ENCODE measurements at places on chromosomes 1 and 21.
A peak's percentile ranks its signal among the peaks of the same experiment; 100 is the strongest.

DNA sequence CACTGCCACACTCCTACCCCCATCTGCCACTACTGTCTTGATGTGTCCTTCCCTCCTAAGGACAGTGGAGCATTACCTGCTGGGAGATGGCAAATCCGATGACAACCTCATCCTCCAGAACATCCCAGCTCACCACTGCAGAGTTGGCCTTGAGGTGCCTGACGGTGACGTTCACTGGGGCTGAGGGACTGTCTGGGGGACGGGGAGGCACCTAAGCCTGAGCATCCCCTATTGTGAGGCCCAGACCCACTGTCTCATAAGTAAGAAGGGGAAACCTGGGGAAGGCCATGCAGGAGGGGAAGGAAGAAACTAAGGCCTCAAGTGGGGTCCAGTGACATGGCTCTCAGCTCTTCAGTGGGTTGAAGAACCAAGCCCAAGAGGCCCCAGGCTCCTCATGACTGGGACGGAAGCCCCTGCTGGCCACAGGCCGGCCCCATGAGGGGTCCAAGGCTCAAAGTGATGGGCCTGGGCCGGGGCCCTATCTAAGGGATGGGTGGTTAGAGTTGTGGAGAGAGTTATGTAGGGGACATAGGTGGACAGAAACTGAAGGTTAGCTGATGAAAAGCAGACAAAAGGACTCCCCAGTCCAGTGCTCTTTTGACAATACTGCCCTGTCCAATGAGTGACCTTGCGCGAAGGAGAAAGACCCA lies 1.8 kb downstream of the FNDC5 start:
- DNase-seq, result no peak

- no peak for DNase-seq
These were observed 57.5 kb downstream of the GLIS1 start for GRCh38 chr1:53681351-53681976.

- no peak for DNase-seq
These were observed 29.3 kb upstream of the ERO1B start for GRCh38 chr1:236311040-236311439.

DNA sequence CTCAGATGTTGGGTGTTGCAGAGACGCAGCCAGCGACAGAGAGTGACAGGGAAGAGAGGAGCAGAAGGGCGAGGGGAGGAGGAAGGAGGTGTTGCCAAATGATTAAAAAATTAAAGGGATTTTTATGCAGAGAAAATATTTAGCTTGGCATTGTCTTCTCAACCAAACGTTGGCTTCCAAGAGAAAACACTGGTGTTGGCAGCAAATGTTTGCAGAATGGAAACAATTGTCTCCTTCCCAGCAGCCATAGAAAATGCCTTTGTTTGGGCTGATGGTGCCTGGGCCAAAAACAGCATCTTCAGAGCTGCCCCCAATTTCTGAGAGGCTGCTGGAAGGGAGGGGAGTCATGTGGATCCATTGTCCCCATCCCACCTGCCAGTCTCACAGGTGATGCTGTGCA lies 29.7 kb upstream of the GRIK3 start:
- no peak for DNase-seq

DNA sequence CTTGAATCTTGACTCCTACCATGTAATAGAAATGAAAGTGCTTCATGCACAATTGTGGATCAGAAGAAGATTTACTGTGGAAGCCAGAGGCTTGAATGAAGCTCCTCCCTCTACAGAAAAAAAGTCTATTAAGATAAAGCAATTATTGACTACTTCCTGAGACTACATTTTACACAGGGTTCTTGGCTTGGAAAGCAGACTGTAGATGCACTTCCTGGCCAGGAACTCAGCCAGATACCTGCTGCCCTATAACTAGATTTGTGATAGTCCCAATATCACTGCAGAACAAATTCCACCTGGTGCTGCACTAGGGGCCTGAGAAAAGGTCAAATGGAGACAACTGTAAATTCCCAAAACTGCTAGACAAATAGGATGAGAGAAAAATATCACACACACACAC lies 96.8 kb upstream of the GUCA2B start:
- DNase-seq, result no peak

DNA sequence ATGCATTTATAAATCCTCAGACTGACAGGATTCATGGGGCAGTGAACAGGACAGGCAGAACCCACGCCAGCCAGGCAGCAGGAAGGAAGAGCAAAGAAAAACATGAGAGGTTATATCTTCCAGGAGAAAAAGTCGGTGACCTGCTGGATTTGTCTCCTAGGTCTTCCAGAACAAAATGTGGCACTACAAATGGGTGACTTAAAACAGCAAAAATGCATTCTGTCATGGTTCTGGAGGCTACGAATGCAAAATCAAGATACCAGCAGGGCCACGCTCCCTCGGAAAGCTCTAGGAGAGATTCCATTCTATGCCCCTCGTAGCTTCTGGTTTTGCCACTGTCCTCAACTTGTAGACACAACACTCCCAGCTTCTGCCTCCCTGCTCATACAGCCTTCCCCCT lies 63.4 kb downstream of the PSMG1 start:
- no peak for DNase-seq

DNA sequence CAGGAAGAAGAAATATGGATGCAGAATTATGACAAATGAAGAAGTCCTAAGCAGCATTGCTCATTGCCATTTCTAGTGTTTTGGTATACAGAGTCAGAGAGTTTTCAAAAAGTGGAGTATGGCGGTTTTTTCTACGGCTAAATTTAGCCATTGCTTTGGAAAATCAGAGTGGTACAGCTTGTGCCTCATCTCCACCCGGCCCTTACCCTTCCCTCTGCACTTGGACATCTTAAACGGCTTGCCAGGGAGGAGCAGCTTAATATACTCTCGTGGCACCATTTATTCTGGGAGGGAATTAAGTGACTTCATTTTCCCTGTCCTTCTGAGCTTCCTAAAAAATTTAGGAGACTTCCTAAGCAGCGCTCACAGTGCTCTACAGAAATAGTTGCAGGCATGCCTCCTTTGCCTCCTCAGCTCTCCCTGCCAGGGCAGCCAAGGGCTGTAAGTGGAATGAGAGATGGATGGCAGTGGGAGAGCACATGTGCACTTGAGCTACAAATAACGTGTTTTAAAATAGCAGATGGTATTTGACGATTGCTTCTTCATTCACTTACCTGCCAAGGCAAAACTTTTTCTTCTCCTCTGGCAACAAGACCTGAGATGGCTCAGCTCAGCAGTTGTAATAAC lies 51.5 kb upstream of the VAMP3 start:
- no peak for DNase-seq

DNA sequence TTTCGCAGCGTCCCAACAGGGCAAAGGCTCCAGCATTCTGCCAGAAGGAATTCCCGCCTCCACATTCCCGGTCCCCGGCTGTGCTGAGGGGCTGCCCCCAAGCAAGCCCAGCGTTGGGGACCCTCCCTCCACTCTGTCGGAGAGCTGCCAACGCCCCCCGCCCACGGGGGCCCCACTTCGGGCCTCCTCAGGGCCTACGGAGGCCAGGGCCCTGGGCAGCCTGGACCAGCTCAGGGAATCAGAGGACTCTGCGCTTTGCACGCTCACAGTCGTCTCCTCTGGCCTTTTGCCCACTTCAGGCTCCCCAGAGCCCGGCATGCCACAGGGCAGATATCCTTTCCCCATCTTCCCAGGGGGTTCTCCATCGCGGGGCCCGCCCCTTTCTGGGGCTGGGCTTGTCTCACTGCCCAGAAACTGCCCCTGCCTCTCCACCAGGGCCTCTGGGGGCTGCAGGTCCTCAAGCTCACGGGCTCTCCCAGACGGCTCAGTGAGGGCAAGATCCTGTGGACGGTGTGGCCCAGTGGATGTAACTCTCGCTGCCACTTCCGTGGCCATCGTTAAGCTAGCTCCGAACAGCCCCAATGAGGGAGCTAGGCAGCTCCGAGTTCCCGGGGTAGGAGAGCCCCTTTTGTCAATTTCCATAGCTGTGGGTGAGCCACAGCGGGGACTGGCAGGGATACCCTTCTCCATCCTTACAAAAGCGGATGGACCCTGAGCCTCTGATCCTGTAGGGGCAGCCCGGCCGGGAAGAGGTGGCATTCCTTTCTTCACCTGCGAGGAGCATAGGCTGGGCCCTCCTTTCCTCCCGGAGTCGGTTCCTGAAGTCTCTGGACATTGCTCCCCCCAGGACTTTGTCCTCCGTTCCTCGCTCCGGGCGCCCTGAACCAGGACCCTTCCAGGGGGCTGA lies 2.8 kb downstream of the ITPKB start:
- peak; percentile 68 for DNase-seq

DNA sequence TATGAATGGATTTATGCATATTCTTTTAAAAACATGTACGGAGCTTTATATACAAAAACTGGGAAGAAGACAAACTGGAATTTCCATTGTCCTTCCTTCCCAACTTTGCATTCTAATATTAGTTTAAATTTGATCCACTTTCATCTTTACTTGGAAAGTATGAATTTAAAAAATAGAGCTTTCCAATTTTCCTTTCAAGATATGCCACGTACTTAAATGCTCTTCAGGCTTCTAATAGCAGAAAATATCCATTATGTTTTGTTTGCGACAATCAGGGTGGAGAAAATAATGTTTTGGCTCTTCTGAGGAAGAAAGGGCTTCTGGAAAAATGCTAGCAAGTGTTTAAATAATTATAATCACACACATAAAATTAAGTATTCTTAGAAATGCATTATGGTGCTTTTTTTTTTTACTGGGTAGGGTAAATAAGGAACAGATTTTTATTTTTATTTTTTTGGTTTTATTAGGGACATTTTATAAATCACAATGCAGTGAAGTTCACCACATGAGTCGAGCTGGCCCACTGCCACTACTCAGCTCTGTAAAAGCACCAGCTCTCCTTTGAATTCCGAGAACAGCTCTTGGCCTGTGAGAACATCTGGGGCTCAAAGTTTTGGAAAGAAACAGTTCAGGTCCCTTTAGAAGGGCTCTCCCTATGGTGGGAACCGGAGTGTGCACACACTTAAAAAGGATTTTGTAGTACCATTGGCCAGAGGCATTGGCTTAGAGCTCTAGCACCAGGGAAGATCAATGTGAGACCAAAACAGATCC lies 287.4 kb upstream of the LYPLAL1 start:
- DNase-seq, result no peak

GRCh38 chr1:109719337-109719837 lies 7.3 kb downstream of the GSTM5 start:
- no peak for DNase-seq

All from activated CD8-positive, alpha-beta memory T cell treated with anti-CD3 and anti-CD28 coated beads, Interleukin-2, amount 50 U/mL, for 48 hours (primary cell).